ENCODE measurements at places on chromosomes 16 and 17. TPM values are rescaled to one million over a fixed set of nuclear protein-coding genes. Genes with fewer than 3 reads are reported as not detected.

GRCh38 chr16:88597856-88598491, 27.8 kb downstream of the ZC3H18 start:
- no peak for DNase-seq

- DNase-seq, result no peak
These were observed 397.5 kb downstream of the CPPED1 start for GRCh38 chr16:12406158-12406557.

- DNase-seq, result no peak
These were observed 1507.6 kb upstream of the GOT2 start for GRCh38 chr16:60241671-60242070.

- no peak for DNase-seq
These were observed 70.7 kb downstream of the OMG start for GRCh38 chr17:31226373-31226772.

- DNase-seq, result peak; percentile 93
These were observed 23.3 kb downstream of the SLC38A7 start for GRCh38 chr16:58661199-58661830.

RNF166 gene
- total RNA-seq, result 26.5 TPM

Data from M059J (cell line).